Transverse colon (tissue), 4 donors: ENCODE measurements at places on chromosomes 3 and 15.

DNA sequence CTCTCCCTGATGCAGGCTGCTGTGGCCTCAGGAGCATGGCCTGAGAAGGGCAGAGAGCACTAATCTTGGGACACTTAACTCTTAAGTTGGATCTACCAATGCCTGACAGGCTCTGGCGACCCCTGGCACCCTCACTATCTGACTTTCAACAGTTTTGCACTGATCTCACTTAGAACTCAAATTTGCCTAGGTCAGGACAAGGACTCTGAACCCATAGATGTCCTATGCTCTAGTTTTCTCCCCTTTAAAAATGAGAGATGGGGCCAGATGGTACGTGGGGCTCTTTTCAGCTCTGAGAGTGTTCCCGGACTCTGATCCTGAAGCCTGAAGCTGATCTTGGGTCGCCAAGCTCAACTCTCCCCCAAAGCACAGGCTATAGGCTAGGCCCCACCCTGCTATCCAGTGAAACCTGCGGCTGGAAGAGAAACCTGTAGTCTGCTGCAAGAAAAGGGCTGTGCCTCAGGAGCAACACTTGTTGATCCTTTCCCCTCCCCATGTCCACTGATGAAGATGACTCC is 65.7 kb downstream of the RPL39L start:
- DNase-seq, result no peak

DNA sequence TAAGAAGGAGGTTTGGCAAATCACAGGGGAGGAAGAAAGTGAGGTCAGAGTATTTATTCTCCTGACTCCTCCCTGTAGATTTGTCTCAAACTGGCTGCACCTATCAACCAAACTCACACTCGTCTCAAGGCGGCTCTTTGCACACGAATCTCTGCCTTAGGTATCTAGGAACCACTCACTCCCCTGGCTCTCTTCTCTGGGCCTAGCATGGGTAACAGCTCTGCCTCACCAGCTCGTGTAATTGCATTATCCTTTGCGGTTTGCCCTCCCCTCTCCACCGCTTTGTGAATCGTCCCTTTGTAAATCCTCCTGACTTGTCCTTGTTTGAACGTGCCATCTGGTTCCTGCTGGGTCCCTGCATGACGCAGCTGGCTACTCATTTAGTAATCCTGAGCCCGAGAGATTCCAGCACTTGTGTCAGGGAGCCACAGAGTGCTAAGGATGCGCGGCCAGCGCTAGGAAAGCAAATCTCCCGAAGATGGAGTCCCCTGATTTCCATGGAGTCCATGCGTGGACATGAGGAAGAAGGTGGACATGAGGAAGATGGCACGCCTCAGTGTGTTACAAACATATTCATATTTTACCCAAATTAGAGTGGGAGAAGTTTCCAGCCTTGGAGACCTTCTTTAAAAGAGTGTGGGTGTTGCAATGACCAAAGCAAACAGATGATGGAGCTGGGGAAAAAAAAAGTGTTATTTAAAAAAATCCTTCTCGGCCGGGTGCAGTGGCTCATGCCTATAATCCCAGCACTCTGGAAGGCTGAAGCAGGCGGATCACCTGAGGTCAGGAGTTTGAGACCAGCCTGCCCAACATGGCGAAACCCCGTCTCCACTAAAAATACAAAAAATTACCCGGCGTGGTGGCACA is 26.7 kb downstream of the NRROS start:
- no peak for DNase-seq

DNA sequence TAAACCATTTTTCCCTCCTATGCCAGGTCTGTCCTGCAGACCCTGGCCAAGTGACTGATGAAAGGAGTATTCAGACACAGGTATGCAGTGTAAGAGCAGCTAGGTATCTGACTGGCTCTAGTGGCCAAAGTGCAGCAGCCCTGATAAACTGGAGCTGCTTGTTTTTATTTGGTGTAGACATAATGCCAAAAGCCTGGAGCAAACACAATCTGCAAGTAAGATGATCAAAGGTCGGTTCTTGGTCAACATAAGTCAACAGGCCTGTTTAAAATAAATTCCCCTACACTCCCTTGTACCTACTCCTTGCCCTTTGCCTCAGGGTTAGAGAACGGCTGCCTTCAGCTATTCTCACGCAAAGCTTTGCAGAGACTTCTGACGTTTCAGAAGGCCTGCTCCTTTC is 1003.1 kb downstream of the ZPLD1 start:
- no peak for DNase-seq

- no peak for DNase-seq
Measured at GRCh38 chr3:21718161-21718765, 32.7 kb downstream of the ZNF385D start.
